HT-29 (cell line): ENCODE measurements at places on chromosomes 6 and 20.

DNA sequence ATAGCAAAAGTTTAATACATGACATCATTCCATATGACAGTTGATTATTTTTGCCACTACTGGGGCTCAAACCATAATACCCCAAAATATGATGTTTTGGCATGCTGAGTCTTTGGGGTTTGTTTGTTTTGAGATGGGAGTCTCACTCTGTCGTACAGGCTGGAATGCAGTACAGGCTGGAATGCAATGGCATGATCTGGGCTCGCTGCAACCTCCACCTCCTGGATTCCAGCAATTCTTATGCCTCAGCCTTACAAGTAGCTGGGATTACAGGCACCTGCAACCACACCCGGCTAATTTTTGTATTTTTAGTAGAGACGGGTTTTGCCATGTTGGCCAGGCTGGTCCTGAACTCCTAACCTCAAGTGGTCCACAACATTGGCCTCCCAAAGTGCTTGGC lies 1.3 kb upstream of the MRS2 start:
- no peak for DNase-seq

- DNase-seq: no peak
These were observed 292.0 kb downstream of the ALDH8A1 start for GRCh38 chr6:134657751-134658527.

GRCh38 chr20:63314566-63315239 lies 21.7 kb downstream of the COL20A1 start:
- DNase-seq: no peak

DNA sequence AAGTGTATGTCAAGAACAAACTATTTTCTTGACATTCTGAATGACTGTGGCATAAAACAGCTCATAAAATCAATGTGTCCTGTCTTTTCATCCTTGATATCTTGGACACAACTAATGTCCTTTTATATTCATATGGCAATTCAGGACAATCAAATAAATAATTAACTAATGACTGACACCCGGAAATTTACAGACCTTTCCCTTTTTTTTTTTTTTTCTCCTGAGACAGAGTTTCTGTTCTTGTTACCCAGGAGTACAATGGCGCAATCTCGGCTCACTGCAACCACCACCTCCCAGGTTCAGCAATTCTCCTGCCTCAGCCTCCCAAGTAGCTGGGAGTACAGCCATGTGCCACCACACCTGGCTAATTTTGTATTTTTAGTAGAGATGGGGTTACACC lies 107.1 kb upstream of the LGSN start:
- peak; percentile 6 for DNase-seq

DNA sequence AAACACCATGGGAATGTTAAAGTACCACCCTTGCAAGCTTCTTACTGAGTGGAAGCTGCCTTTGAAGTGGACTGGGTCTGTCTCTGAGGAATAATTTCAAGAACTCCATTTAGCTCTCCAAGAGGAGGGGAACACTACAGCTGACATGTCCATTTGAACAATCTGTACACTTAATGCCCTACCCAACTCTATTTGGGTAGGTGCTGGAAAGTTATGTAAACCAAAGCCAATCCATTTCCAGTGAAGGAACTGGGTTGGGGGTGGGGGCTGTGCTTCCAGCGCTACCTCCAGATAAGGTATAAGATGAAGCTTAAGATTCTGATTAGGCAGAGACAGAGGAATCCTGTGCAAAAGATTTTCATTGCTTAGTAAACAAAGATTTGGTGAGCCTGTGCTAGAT lies 122.0 kb downstream of the TCP11 start:
- DNase-seq: no peak

DNA sequence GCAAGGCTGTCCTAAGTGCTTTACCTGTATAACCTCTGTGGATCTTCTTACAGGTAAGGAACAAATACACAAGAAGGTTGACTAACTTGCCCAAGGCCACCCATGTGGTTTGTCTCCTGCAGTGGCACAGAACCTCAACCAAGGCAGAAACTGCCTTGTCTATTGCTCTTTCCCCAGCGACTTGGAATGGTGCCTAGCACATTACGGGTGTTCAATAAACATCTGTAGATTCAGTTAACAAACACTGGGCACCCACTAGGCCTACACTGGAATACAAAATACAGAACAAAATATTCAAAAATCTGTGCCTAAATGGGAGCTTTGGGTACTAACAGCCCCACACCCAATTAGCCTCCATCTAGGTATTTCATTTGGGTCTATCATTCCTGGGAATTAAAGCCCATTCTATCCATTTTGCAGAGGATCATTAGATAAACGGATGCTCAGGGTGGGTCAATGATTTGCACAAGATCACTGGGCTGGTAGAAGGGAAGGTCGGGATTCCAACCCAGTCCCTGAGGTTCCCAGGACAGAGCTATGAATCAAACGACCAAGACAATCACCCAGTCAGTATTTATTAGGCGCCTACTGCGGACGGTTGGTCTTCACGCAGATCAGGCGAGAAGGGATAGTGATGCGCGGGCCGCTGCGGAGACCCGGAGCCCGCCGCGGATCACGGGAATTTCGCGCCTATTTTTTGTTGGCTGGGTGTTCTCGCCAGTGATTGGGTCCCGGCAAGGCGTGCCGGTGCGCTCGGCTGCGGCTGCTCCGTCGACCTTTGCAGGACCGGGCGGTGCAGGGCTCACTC lies at the start of gene STK35:
Gene STK35 (plus strand): TSS at position 771 of the 808 bp plus-strand sequence. CDS start 55 bp downstream, outside the sequence.
- no peak for DNase-seq

DNA sequence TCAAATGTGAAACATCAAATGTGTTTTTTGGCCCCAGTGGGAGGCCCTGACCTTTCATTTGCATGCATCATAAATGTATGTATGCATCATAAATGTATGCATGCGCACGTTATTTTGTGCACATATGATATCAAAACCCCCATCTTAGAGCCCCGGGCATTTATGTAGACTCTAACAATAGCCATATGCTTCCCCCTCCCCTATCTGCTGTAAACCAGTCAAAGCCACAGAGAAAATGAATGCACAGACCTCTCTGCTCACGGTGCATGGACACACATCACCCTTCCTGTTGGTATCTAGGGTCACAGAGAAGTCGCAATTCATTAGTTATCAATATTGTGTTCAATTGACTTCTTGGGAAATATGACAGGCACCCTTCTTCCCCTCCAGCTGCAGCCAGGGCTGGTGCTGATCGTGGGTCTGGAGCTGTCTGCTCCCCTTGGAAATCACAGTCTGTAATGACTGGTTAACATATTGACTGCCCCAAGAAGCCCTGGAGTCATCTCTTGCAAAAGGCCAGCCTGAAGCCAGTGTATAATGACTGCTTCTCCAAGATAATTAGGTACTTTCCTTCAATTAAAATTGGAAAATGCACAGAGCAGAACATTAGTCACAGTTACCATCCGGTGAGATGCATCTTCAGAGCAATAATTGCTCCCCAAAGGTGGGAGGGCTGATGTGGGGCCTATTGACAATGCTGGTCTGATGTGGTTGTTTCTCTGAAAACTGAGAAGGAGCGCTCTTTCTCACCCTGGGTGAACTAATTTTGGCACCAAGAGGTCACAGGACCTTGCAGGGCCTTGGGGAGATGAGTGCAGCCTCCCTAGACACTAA lies 532.2 kb downstream of the CDH26 start:
- no peak for DNase-seq

- DNase-seq: no peak
These were observed 262.8 kb upstream of the MAP3K7 start for GRCh38 chr6:90849686-90850085.

GRCh38 chr6:38639498-38640215 lies at the start of gene BTBD9:
TSS of gene BTBD9 (minus strand) at chr6:38639929.
- peak; percentile 78 for DNase-seq

GRCh38 chr6:13431059-13431656 lies 56.2 kb downstream of the GFOD1 start:
- no peak for DNase-seq

DNA sequence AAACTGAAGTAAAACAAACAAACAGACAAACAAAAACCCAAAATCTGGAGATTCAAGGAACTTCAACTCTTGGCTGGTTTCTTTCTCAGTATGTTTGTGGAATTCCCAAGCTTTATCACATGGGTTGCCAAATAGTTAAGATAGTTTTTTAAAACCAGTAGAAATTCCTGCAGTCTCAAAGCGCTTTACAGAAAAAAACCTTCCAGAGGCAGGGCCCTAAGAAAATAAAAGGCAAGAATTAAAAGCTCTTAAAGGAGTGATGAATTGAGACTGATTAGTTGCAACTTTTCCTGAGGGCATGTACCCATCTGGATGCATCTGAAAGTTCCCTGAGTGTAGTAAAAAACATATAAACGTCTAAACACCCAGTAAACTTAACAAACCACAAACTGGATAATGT lies 25.9 kb upstream of the PTCHD4 start:
- DNase-seq: no peak

DNA sequence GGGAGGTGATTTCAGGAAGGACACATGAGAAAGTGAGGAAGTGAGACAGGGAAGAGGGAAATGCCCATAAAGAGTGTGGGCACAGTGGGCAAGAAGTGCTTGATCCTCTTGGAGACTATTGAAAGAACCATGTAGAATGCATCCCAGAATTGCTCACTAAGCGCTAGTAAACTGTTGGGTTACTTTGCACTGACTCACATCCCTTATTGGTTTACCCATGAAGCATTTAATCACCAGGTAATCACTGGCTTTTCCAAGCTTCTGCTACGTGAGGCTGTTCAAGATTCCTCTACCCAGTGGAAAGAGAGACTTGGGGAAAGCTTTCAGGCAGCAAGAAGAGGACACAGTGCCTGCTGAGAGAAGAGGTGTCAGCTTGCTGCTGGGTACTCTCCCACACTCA lies 410.0 kb upstream of the JAG1 start:
- DNase-seq: no peak

- DNase-seq: peak; percentile 64
These were observed 34.4 kb upstream of the PTPN1 start for GRCh38 chr20:50475681-50476292.

- no peak for DNase-seq
These were observed 19.3 kb downstream of the RIN2 start for GRCh38 chr20:19777315-19777714.

- peak; percentile 42 for DNase-seq
These were observed 600 bp downstream of the SEC63 start for GRCh38 chr6:107957308-107957908.

- no peak for DNase-seq
These were observed 83.0 kb downstream of the SCAND1 start for GRCh38 chr20:35871259-35871771.

DNA sequence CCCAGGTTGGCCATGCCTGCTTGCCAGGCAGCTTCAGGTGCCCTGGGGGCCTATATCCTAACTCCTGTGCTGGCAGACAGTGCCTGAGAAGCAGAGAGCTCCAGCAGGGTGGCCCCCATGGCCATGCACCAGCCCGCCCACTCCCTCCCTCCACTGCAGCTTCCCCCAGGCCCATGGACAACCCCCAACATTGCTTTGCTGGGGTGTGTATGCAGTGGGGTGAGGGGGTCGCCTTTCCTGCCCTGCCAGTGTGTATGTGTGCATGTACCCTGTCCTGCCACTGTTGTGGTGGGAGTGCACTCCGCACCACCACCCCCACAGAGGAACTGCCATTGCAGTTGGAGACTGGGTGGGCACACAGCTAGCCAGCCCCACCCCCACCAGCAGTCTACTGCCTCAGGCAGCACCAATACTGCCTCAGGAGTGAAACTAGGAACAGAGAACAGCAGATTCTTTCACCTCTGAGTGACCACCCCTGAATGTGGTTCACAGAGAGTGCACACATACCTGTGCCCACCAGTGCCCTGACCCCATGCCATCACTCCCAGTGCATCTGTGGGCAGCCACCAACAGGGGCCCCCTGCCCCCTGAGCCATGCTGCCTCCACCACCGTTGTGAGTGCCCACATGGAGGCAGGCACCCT lies 151.1 kb downstream of the LRRC1 start:
- no peak for DNase-seq

GRCh38 chr6:144036064-144036834 lies 28.2 kb upstream of the PLAGL1 start:
- DNase-seq: no peak

DNA sequence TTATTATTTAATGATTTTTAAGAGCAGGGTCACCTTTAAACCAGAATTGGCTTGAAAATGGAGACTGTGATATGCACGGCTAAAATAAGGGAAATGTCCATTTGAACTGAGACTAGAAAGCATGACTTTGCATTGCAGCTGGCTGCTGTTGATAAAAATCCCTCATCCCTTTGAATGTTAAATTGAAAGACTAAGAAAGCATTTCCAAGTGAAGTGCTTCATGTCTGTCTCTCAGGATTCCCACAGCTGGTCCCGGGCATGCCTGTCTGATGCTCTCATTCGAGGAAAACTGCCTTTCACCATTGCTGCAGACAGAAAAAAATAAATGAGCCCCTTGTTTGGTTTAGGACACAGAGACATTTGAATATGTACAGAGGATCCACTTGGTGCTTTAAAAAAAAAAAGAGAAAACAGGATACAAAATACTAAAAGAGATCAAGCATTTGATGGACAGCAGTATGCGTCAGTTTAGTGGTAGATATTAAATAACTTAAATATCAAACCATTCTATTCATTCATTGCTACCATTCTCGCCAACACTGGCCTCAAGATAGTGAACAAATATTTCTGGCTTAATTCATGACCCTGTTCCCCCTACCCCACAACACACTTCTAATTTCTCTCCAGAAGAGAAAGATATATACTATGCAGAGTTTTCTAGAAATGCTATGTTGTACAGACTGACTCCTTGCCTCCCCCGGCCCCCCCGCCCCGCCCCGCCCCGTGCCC lies 55.0 kb downstream of the TBC1D7 start:
- no peak for DNase-seq

DNA sequence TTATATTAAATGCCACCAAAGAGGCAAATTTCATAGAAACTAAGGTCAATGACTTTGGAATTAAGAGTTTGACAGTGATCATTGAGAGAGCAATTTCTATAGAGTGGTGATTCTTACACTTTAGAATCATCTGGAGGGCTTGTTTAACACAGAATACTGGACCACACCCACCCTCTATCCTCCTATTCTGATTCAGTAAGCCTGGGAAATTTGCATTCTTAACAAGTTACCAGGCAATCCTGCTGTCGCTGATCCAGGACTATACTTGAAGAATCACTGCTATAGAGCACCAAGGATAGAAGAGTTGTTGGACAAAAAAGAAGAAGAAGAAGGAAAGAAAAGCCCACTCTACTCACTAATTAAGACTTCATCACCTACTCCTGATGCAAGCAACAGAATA lies 21.3 kb upstream of the TBX18 start:
- DNase-seq: no peak

DNA sequence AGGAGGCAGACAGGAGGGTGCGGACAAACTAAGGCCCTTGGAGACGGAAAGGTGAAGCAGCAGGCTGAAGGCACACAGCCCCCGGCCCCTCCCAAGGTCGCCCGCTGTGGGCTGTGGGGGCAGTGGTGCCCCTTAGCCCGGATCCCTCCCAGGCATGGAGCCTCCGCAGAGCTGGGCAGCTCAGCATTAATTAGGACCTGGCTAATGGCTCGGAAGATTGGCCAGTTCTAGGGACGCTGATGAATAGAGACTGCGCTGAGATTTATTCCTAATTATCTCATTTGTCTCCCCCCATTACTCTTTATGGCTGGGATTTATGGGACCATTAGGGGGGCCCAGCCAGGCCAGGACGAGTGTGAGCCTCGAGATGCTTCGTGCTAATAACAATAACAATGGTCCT lies 20.4 kb downstream of the MDFI start:
- DNase-seq: no peak

- no peak for DNase-seq
These were observed 144.6 kb downstream of the SOBP start for GRCh38 chr6:107634324-107635056.
